Stimulated activated naive CD4-positive, alpha-beta T cell treated with Interleukin-2 at 50 U/mL for 16 hours (primary cell): ENCODE measurements at places on chromosomes 4 and X.
A peak's percentile ranks its signal among the peaks of the same experiment; 100 is the strongest.

- no peak for DNase-seq
These were observed 72.1 kb downstream of the CPE start for GRCh38 chr4:165450871-165451270.

GRCh38 chr4:56307423-56307822, 79.9 kb downstream of the AASDH start:
- no peak for DNase-seq

GRCh38 chr4:142406917-142407501, 439.1 kb downstream of the INPP4B start:
- DNase-seq, result peak; percentile 44

DNA sequence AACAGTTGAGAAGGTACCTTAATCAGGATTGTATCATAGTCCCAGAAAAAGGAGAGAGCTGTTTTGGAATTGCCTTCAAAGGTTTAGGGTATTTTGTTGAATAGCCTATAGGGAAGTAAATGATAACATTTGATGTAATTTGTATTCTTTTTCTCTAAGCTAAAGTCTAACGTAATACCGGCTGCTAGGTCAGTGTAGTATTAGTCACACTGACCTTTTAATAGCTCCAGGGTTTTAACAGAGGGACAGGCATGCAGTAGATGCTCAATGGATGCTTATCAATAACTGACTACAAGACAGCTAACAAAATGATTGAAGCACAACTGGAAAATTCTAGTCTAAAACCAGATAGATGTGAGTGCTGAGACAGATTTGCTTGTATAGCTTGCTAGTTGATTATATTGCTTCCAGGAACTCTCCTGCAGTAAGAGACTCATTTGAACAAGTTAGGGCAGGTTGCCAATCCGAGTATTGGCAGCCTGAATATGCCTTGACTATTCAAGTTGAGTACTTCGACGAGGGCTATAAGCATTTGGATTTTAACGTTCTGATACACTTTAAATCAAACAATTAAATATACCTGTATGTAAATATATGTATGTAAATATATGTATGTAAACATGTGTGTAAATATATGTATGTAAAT, 16.5 kb upstream of the PNPLA4 start:
- DNase-seq, result no peak

DNA sequence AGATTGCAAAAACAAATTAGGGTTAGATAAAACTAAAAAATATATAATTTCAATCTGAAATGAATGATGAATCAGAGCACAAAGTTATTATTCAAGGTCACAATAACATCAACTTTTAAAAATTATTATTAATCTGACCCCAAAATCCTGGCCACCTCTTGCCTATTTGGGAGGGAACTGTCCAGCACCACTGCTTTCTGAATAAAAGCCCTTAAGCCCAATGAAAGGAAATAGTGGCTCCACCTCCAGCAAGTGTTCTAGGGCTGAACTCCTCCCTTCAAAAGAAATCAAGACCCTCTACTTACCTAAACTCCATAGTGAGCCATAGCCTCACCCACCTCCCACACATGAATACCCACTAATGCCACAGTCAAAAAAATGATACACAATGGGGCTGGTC, 208.2 kb downstream of the PARM1 start:
- DNase-seq, result no peak

GRCh38 chrX:150012647-150013381, 74.5 kb upstream of the EOLA2 start:
- DNase-seq, result no peak

DNA sequence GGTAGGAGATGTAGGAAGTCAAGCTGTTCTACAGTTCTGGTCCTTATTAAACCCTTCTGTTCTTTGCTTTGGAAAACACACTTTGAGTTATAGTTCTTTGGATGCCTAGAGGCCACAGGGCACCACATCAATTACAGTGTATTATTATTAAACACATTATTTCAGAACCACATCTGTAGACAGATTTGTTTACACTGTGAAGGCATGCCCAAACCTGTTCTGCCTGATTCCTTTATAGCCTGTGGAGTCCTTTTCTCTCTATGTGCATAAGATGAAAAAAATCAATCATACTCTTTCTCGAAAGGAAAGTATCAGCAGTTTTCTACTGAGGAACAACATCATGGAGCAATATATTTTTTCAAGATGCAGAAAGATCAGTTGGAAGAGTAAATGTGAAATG, 371.3 kb upstream of the INTU start:
- DNase-seq, result no peak

DNA sequence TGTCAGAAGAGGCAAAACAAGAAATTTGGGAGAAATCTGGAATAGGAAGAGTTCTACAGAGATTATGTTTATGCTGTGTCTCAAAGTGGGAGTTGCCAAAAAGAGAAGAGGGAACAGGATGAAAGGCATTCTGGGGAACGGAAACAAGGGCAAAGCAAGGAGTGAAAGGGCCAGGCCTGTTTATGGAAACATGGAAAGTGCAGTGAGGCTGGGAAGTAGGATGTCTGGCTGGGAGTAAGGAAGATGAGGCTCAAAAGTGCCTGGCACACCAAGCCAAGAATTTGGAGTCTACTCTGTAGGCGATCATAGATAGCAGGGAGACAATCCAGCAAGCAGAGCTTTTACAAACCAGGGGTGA, 1.8 kb upstream of the CUL4B start:
- no peak for DNase-seq

GRCh38 chr4:139738846-139739613, 73.4 kb downstream of the MGST2 start:
- no peak for DNase-seq

GRCh38 chr4:40197879-40198689, 1.3 kb downstream of the RHOH start:
- DNase-seq, result no peak

DNA sequence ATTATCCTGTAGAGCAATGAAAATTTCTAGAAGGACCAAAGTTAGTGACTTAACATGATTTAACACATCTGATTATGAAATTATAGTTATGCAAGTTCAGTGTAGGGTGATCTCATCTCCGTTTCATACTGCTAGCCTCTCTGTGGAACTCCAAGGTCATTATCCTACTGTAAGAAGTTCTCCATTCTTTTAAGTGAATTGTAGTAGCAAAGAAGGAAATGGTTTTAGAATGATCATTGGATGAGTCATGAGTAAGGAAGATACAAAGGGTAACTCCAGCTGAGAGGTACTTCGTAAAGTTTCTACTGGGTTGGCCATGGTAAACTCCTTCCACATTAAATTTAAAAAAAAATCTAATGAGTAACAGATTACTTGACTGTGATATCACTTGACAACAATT, 215.0 kb upstream of the GIMD1 start:
- DNase-seq, result no peak

DNA sequence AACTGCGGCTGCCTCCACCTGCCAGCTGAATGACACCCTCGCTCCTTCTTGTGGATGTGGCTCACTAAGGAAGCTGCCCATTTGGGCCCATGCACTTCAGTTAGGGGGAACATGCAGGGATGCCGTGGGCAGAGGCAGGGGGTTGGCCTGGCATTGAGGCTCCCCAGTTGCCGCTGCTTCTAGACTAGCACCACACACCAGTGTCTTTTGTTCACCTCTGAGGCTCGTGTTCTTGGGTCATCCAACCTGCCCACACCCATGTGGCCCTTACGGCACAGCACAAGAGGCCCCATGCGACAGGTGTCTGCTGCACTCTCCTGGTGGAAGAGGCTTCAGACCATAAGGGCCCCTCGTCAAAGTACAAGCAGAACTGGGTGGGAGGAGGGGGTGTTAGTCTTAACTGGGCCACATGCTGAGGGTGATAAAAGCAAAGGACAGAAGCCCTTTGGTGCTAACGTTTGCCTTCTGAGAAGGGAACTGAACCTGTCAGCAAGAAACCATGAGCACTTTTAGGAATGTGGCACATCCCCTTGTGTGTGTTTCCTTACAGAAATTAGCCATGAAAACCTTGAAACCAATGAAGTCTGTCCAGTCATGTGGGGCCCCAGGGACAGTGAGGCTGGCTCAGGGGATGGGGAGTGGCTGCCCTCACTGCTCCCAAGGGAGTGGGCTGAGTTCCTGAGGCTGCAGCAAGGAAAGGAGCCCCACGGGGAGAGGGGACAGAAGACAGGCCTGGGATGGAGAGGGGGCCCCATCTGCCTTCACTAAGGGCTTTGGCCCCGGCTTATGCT, 39.2 kb downstream of the MAP7D3 start:
- no peak for DNase-seq

DNA sequence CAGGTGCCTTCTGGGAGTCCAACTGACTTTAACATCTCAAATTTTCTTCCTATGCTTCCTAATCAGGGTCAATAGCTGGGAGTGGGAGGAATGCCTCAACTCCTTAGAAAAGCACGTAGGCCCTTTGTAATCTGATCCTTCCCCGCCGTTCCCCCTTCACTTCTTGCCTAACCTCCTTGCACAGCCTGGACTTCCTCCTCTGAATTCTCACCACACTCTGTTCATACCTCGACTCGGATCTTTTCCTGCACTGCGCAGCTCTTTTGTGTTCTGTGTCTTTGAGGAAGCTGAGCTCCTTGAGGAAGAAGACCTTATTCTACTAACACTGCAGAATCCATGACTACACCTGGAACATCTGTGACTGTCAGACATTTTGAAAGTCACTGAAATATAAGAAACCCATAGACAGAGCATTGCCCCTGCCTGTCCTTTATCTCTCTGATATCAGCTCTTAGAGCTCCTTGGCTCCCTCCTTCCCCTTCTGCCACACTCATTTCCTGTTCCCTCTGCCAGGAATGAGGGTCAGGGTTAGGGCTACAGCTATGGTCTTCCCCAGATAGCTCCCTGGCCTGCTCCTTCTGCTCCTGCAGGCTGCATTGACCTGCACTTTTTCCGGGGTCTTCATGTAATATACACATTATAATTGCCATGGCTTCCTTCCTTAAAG, 140.2 kb upstream of the LDB2 start:
- DNase-seq, result no peak

GRCh38 chr4:15694431-15694830, 8.4 kb upstream of the BST1 start:
- DNase-seq, result no peak

DNA sequence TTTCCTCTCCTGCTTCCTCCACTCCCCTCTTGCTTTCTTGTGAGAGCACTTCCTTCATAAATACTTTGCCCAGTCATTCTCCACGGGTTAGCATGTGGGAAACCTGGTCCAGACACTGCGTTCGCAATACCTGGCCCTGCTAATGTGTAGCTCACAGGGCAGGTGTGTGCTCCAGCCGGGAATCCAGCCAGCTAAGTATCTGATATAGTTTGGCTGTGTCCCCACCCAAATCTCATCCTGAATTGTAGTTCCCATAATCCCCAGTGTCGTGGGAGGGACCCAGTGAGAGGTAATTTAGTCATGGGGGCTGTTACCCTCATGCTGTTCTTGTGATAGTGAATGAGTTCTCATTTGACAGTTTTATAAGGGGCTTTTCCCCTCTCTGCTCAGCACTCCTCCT, 32.2 kb upstream of the STX18 start:
- no peak for DNase-seq

GRCh38 chrX:39736216-39737211, 361.2 kb downstream of the BCOR start:
- DNase-seq, result no peak

DNA sequence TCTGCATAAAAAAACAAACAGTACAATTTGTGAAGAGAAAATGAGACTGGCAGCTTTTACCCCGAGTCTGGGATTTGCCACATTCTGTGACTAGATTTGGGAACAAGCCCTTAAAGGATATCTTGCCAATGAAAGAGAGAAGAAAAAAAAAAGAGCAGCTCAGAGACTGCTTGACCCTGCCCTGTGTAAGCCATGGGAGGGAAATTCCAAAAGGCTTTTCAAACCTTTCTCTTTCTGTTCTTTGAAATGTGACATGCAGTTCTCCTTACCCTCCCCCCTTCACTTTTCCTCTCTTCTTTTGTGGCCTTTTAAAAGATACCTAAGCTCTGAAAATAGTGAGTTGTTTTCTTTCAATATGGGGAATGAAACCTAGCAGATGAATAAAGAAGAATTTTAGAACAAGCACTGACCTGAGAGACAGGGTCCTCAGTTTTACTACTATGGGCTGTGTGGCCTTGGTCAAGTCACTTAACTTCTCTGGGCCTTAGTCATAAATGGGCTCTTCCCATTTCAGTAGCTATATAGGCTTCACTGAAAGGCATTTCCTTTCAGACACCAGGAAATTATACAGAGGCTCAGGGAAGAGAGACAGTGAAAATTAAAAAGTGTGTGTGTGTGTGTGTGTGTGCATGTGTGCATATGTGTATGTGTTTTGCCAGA, 5.1 kb downstream of the CCDC160 start:
- DNase-seq, result no peak

- DNase-seq, result no peak
These were observed 532.1 kb upstream of the HTR2C start for GRCh38 chrX:114051667-114052315.

DNA sequence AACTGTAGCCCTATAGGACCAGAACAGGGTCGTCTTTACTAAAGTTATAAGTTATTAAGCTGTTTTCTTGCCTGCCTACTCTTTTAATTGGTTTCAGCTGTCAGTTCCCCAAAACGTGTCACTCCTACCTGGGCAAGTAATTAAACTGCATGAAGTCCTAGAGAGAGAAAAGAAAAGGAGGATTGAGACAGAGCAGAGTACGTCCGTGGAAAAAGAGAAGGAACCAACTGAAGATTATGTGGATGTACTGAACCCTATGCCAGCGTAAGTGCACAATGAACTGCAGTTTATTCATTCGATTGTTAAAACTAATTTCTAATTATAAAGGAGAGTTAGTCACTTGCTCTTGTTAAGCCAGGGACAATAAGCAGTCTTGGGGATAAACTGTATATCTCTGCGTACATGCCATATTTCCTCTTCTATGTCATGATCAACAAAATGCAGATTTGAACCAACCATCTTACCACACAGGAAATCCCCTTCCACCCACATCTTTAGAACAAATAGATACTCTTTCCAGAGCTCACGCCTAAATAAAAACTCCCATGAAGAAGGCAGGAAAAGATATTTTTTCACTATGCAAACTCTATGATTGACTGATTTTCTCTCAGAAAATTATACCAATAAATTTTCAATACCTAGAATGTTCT, 22.8 kb downstream of the STAP1 start:
- no peak for DNase-seq

- peak; percentile 5 for DNase-seq
These were observed at the start of gene UGT8 for GRCh38 chr4:114598191-114599121. UGT8 (plus strand) TSS chr4:114598807; CDS start chr4:114622881, 24,074 bp downstream.

DNA sequence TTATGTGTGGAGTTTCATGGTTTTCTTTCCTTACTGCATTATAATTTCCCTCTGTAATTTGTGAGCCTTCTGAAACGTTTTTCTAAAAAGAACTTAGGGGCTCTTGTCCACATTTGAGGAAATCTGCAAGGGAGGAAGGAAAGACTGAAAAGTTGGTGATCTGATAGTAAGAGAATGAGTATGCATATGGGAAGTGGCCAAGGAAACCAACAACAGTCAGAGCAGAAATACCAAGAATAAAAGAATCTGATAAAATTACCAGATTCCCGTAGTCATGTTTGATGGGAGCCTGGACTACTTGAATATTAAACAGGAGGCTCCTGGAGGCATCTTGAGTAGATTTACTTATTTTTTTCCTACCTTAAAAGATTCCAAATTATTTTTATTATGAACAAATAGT, 50.1 kb downstream of the MEPE start:
- DNase-seq, result no peak

GRCh38 chrX:147770858-147771257, 140.9 kb upstream of the FMR1 start:
- DNase-seq, result no peak
